ENCODE measurements at places on chromosomes 16 and 17.

DNA sequence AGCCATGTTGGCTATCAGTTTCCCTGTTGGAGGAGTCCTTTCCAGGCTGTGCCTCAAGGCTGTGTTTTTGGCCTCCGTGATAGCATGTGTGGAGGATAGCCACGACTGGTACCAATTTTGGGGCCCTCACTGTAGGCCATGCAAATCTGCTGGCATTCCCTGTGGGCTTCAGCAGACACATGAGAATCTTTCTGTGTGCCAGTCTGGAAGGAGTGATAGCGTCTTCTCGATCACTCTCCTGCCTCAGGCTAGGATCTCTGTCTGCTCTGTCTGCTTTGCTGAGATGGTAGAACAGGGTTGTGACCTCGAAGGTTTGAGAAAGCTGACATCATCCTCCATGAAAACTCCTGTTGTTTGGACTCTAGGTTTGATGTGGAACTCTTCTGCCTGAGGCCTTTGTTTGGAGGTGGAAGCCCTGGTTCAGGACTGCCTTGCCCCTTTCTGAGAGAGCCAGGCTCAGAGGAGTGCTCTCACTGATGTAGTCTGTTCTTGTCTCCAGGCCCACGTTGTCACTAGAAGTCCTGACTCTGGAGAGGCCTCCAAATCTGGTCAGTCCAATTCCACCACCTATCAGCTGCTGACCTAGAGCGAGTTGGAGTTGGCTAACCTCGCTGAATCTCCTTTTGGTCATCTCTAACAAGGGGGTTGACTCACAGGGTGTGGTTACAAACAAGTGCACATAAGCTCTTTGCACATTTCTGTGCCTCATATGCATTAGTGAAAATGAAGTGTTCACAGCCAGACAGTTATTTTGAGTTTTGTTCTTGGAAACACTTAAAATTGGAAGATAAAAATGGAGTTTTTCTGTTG lies 12.1 kb upstream of the EDC4 start:
- DNase-seq = no peak

DNA sequence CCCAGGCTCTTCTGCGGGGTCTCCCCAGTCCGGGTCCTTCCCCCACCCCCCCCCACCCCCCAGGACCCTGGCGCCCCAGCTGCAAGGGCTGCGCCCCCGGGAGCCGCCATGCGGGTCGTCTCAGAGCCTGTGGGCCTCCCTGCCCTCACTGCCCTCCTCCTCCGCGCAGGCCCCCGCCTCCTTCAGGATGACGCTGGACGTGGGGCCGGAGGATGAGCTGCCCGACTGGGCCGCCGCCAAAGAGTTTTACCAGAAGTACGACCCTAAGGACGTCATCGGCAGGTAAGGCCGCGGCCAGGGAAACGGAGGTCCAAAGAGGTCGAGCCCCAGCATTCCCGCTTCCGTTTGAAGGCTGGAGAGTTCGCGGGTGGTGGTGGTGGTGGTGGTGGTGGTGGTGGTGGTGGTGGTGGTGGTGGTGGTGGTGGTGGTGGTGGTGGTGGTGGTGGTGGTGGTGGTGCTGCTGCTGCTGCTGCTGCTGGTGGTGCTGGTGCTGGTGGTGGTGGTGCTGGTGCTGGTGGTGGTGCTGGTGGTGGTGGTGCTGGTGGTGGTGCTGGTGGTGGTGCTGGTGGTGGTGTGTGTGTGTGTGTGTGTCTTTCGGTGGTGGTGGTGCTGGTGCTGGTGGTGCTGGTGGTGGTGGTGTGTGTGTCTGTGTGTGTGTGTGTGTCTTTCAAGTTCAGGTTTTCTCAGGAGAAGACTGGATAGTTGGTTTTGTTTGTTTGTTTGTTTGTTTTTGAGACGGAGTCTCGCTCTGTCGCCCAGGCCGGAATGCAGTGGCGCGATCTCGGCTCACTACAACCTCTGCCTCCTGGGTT lies 615 bp downstream of the PHKG2 start:
- DNase-seq = no peak

DNA sequence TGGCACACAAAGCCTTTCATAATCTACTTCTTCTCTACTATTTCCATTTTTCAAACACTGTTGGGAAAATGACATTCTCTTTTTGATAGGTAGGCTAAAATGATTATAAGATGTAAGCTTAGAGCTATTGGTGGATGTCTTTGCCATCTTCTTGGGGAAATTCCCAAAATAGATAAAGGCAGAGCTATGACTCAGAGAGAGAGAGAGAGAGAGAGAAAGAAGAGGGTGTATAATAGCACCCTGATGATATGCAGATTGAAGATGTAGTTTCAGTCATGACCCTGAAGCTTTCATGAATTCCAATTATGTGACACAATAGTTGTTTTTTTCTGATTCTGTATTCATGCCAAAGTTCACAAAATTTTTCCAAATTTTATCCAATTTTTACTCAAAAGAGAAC lies 529.1 kb downstream of the HS3ST4 start:
- no peak for DNase-seq

DNA sequence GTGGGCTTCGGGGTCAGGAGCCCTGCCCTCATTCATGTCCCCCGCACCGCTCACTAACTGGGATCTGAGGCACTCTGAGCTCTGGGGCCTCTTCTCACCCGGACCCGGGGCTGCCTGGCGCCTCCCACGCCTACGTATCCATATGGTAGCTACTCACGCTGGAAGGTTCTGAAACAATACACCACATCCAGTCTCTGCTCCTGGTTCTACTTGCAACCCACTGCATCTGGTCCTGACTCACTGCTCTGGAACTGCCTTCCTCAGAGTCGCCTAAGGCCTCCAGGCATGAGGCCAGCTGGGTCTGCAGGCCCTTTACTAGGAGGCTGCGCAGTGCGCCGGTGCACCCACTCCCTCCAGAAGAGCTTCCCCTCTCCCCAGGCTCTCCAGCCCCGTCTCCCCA lies 18.1 kb downstream of the USP36 start:
- no peak for DNase-seq

DNA sequence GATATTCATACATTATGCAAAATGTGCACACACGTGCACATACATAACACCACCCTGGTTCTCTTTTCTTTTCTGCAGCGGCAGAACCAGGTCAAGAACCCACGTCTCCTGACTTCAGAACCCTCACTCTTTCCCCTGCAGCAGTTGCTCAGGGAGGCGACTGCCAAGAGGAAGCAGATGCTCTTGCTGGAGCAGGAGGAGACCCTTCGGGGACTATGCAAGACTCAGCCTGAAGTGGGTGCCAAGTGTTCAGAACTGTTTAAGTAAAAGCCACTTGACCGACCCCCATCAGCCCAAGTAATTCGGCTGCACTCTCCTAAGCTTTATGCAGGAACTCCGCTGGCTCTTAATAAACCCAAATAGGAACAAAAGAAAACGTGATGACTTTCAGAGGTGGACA lies 193.8 kb downstream of the SLC39A11 start:
- DNase-seq = no peak

GRCh38 chr17:55351226-55351625 lies 70.4 kb downstream of the MMD start:
- no peak for DNase-seq

DNA sequence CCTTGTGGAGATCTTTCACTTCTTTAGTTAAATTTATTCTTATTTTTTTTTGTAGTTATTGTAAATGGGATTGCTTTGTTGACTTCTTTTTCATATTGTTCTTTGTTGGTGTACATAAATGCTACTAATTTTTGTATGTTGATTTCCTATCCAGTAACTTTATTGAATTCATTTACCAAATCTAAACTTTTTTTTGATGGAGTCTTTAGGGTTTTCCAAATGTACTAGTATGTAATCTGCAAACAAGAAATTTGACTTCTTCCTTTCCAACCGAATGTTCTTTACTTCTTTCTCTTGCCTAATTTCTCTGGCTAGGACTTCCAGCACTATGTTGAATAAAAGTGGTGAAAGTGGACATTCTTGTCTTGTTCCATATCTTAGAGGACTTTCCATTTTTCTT lies 41.8 kb upstream of the NACA2 start:
- no peak for DNase-seq

DNA sequence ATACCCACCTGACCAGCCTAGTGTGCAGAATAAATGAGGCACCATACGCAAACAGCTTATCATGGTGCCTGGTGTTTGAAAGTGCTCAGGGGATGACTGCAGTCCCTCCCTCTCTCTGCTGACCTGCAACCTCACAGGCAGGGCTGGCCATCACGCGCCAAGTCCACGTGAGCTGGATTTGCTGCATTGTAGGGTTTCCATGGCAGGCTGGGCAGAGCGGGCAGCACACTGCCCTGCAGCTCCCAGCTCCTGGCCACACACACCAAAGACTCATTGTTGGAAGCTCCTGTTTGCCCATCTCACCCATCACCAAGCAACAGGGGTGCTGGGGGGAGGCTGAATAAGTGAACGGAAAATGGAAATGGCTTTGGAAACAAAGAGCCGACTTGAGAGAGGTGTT lies 81.8 kb downstream of the IRX3 start:
- no peak for DNase-seq

DNA sequence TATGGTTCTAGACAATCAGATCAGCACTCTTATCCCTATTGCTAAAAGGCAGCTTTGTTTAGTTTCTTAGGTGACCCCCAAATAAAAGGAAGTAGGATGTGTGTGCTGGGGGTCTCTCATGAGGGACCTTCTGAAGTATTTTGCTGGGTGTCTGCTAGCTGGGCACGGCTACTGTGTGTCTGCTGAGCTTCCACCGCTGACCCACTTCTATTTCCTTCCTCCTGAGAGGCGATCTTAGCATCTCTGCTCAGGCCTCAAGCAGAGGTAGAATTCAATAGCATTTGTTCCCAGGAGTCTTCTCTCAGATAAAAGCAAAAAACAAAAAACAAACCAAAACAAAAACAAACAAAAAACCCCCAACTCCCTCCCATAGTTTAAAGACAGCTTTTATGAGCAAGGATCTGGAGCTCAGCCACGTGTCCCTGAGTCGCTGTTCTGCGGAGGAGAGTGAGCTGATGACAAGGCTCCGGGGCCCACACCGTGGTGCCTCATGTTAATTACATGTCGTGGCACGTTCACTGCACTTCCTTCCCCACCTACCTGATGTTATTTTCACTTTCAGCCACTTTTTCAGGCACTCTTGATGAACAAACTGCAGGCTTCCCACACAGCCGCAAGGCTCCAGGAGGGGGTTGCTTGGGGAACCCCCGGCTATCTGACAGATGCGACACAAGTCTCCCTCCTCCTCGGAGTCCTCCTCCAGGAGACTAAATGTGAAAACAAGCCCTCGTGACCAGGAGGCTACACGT lies 83.5 kb downstream of the MARCHF10 start:
- no peak for DNase-seq

- DNase-seq = no peak
Measured at GRCh38 chr17:81694810-81695209, 8.4 kb upstream of the MRPL12 start.

- DNase-seq = no peak
Measured at GRCh38 chr17:45286286-45286685, 24.4 kb upstream of the SPATA32 start.

DNA sequence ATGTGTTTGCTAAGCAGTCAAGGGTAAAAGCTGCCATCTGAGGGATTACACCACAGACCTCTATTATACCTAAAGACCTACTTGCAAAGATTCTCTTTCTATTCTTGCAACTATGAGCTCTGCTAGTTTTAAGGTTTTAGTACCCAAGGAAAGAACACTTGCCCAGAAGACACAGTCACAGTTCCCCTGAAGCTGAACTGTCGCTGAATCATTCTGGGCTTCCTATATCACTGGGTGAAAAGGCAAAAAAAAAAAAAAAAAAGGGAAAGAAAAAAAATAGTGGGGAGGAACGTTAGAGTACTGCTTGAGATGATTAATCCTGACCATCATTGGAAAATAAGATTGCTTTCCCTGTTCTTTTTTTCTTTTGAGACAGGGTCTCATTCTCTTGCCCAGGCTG lies 37.9 kb downstream of the LYRM1 start:
- DNase-seq = no peak

- no peak for DNase-seq
Measured at GRCh38 chr17:55233840-55234239, 30.9 kb upstream of the HLF start.

- DNase-seq = no peak
Measured at GRCh38 chr17:17978481-17979424, 6.1 kb downstream of the DRC3 start.

DNA sequence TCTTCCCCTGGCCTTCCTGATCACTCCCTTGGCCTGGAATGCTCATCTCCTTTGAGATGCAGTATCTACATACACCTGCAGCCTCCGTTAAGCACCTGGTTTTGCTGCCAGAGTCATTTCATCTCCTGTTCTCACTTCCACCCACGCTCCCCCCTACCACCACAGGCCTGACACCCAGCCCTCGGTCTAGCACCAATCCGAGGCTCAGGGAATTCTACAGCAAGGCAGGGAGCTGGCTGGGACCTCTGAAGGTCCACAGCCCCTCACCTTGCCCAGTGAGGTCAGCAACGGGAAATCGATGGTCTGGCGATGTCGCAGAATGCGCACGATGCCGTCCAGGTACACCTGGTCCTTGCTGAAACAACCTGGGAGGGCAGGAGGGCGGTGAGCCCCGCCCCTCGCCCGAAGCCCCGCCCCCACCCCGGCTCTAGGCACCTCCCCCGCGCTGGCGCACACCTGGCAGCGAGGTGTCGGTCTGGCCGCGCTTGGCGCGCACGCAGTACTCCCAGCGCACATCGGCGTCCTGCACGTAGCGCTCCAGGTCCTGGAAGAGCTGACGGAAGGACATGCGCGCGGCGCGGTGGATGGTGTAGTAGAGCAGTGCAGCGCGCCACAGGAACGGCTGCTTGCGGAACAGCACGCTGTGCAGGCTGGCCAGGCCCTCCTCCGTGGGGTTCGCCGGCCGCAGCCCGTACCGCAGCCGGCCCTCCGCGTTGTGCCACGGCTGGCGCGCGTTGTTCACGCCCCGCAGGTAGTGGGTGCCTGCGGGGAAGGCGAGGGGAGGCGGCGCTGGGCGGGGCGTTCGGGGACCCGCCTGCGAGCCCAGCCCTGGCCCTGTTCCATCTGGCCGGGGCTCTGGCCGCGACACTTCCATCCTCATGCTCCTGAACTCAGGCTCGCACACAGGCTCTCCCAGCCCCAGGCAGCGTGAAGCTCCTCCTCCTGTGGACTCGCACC lies 5.7 kb downstream of the MATCAP1 start:
- no peak for DNase-seq

DNA sequence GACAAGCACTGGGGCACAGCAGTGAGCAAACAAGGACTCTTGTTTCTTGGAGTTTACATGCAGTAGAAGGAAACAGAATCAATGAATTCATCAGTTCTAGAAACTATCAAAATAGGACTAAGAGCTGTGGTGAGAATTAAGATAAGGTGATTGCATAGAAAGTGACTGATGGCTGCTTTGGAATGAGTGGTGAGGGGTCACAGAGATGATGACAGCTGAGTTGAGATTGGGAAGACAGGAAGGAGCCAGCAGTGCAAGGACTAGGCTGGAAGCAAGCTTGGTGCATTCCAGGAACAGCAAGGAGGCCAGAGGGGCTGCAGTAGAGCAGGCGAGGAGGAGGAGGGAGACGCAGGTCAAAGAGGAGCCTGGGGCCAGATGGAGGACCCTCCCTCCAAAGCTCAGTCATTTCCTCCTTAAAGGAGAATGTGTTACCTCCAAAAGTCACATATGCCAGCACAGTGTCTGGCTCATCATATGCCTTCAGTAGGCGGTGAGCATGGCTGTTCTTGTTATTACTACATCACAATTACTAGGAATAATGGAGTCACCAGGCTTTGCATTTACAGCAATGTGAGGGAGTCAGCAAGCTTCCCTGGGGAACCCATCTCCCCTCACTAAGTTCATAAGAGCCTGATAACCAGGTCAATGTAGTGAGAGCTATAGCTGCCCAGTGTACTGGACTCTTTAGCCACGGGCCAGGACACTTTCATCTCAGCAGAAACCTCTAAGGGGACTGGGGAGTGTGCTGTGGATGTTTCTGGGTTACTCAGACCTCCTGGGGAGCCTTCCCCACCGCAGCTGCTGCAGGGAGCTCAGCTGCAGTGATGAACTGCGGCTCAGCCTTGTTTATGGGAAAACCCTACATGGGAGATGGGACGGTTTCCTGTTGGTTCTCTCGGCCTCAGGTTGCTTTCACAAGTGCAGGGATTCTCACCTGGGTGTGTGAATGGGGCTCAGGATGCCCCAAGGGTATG lies 157.2 kb downstream of the SEC14L1 start:
- DNase-seq = no peak
